NCI-H526 (cell line): ENCODE measurements at places on chromosomes 16 and 17.

GRCh38 chr16:2482249-2482648, 7.3 kb downstream of the TBC1D24 start:
- DNase-seq: no peak

DNA sequence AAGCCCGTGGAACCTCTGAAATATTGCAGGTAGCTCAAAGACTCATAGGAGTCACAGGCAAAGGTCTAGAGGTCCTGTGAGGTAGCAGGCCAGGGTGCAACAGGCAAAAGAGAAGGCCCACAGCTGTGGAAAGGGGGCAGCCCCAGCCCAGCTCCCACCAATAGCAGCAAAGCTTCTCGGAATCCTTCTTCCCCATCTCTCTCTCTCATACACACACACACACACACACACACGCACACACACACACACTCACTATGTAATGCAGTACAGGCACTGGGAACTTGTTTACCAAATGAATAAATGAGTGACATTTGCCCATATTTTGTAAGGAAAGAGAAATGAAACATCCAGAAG, 16.8 kb upstream of the SUPT4H1 start:
- no peak for DNase-seq

- DNase-seq: no peak
These were observed 45.2 kb downstream of the SNX29 start for GRCh38 chr16:12021578-12022253.

DNA sequence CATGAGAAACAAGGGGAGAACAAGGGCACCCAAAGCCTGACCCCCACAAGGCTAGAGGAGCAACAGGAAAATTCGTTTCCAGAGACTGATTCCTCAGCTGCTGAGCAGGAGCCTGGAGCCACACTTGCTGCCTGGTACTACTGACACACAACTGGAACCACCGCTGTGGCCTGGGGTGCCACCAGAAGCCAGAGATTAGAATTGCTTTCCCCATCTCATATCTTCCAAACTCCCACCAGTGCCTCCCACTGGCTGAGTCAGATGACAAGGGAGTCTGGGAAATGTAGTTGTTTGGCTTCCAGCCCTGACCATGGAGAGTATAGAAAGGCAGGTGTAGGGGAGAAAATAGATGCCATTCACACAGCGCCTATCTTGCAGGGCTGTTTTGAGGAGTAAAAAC, 4.1 kb upstream of the TMEM11 start:
- no peak for DNase-seq

- DNase-seq: no peak
These were observed 121.0 kb upstream of the ADAMTS18 start for GRCh38 chr16:77555791-77556190.

- no peak for DNase-seq
These were observed 18.4 kb downstream of the OSBPL7 start for GRCh38 chr17:47803201-47803600.

GRCh38 chr17:41656249-41657023, 32.1 kb upstream of the KRT17 start:
- DNase-seq: no peak

DNA sequence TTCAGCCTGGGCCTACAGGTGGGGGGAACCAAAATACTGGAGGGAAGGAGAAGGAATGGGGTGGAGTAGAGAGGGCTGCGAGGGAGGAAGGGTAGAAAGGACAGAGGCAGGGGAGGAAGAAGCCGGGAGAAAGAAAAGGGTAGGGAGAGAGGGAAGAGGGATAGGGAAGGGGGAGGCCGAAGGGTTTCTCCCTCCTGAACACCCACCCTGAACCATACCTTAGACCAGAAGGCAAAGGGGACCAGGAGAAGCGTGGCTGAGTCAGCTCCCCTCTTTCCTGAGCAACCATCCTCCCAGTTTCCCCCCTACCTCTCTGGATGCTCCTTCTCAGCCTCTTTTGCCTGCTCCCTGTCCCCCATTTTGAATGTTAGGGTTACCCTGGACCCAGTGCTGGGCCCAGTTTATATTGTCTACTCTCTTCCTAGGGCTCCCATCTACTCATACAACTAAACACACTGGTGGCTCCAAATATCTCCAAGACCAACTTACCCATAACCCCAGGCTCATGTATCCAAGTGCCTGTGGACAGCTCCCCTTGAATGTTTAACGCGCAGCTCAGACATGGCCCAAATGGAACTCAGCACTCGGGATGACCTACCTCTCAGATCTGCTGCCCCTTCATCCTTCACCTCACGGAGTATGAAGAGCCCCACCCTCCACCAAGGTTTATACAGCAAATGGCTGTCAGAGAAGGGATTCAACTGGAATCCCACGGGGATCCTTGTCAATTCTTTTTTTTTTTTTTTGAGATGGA, 7.8 kb downstream of the TSPOAP1 start:
- DNase-seq: no peak
